ENCODE measurements at places on chromosomes 5 and 9.
A peak's percentile ranks its signal among the peaks of the same experiment; 100 is the strongest.

GRCh38 chr5:98827161-98827560 lies 53.7 kb downstream of the RGMB start:
- no peak for DNase-seq

DNA sequence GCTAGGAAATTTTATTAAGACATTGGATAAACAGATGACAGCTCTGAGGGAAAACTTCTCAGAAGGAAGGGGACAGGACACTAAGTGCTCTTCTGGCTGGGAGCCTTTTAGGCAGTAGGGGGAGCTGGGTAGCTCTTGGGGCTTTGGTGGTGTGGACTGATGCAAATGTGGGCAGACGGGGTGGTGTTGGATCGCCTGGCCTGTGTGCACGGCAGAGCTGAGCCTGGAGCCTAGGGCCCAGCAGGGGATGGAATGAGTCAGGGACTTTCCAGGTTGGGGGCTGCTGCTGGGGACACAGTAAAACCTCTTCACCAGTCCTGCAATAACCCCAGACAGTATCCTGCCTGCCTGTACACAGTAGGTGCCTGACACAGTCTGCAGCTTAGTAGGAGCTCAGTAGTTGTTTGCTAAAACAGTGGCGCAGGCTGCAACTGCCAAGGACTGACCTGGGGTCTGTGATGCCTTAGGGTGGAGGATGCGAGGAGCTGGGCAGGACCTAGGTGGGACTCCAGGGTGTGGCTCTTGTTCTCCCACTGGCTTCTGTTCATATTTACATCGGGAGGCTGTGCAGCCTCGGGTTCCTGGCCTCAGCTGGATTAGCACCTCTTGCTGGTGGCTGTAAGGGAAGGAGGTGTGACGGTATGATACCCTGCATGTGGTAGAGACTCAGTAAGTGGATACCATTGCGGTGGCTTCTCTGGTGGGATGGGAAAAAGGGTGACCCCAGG lies 83.8 kb downstream of the DAB2IP start:
- DNase-seq, result no peak

DNA sequence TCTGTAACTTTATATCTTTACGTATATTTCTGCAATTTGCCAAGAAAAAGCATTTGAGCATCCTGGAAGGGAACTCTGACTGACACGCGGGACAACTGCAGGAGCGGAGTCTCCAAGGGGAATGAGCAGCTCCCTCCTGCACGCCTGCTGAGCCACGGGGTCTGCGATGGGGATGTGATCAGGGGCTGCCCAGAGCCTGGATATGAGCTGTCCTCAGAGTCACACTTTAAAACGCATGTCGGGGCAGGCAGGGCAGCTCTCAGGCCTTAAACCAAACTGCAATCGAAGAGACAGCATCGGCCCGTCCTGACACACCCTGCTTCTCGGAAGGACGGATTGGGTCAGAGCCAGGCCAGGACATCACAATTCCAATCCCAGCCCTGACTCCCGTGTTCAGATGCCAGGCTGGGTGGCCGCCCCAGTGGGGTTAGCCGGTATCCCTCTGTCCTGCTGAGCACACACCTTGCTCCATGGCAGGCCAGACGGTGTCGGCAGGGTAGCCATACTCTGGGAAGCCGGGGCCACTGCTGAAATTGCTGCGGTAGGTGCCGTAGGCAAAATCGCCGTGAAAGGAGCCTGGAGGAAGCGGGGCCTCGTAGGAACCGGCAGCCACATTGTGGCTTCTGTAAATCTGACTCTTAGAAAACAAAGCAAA lies 17.2 kb downstream of the SEC16A start:
- DNase-seq, result no peak

DNA sequence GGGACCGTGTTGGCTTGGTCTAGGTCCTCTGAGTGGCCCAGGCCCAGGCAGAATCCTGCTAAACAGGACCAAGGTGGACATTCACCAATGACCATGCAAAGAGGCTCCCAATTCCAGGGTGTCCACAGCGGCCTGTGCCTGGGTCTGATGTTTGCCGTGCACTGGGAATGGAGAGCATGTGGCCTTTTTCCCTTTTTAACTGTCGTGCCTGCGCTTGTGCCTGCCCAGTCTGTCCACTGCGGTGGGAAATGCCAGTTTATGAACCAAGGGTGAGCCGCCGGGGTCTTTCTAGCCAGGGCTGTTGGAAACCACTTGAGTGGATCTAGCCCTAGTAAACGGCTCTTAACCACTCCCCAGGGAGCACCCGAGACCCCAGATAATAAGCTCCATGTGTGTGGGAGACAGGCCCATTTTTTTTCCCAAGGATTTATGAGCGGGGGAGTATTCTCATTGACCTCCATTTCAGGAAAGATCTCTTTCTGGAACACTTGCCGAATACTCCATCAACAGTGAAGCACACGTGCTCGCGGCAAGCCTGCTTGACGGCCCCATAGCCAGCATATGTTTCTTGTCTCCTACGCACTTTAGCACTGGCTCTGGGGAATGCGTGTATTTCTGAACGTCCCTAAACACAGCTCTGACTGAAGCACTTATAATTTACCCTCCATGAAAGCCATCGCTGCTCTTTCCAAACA lies 93.2 kb upstream of the PHYKPL start:
- no peak for DNase-seq

DNA sequence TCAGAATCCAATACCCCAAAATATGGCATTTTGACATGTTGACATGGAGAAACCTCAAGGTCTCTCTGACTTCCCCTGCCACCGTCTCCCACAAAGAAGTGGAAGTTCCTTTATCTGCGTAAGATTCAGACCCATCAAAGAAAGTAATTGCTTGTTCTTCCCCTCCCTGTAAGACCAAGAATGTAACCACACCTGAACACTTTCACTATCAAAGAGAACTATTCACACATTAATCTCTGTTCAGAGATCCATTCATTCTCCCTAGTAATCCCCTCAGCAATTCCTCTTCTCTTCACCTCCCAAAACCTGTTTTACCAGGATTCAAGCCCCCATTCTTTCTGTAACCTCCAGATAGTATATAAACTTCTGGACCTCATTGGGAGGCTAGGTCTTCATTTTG lies 4.1 kb upstream of the SLC1A1 start:
- DNase-seq, result no peak

- DNase-seq, result no peak
These were observed 55.1 kb downstream of the EHMT1 start for GRCh38 chr9:137673886-137674285.

GRCh38 chr9:120610975-120611689 lies 31.2 kb upstream of the CDK5RAP2 start:
- DNase-seq, result no peak

- no peak for DNase-seq
These were observed 169.5 kb upstream of the OR13F1 start for GRCh38 chr9:104334549-104334948.

DNA sequence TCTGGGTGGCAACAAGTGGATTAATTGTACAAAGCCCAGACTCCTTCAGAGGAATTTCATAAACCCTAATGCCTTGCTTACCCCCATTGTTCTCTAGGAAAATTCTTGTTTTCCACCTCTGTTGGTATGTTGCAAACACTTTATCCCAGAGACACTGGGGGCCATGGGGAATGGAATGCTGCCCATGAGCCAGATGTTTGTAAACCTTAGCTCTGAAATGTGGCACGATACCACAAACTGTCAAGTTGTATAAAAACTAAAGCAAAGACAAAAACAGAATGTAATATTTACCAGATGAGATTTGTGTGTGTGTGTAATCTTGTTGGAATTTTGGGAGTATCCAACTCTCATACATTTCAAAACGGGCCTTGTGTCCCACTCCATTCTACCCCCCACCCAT lies 465.0 kb downstream of the EBF1 start:
- no peak for DNase-seq

DNA sequence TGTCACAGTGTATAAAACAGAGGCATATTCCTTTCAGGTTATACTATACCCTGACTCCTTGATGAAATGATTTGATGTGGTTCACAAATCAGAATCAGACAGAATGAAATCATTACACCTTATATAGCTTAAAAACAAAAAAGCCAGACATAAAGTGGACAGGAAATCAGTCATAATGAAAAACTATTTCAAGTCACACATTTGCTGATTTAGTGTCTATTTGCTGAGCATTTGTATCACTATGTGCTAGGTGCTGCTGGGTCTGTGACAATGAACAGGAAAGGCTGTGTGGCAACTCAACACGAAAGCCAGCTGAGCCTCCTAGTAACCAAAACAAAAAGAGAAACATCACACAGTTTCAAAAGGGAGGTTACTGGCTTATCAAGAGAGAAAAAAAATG lies 194.0 kb downstream of the EFNA5 start:
- DNase-seq, result no peak

GRCh38 chr5:32174011-32174870 lies at the start of gene GOLPH3:
Gene GOLPH3 (minus strand): TSS chr5:32174319. CDS start chr5:32174034, 285 bp downstream.
- peak; percentile 95 for DNase-seq

DNA sequence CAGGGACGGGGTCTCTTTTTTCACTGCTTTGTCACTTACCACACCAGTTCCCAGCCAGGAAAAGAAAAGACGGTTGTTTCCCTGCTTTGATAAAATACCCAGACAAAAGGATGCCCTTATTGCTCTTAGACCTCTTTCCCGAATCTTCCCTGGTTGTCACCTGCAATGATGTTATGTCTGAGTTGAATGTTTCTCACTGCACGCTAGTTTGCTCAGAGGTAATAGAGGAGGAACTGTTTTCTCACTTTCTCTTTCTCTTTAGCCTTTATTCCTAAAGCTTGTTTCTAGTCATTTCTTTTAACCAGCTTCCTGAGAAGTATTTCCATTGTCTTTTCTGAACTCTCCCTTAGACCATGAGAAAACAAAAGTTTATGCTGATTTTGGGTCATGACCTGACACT lies 32.9 kb downstream of the ACER2 start:
- no peak for DNase-seq

DNA sequence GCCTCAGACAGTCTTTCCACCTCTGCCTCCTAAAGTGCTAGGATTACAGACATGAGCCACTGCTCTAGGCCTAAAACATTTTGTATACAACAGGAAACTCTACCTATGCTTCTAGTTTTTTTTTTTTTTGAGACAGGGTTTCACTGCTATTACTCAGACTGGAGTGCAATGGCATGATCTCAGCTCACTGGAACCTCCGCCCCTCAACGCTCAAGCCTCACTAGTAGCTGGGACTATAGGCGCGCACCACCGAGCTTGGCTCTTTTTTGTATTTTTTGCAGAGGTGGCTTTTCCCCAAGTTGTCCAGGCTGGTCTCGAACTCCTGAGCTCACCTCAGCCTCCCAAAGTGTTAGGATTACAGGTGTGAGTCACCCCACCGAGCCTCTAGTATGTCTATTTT lies 5.4 kb downstream of the HSPA9 start:
- DNase-seq, result no peak

GRCh38 chr5:132381614-132382013 lies 12.1 kb downstream of the SLC22A5 start:
- DNase-seq, result no peak

GRCh38 chr9:98240475-98240874 lies 15.0 kb downstream of the TBC1D2 start:
- DNase-seq, result no peak

- no peak for DNase-seq
These were observed 926.1 kb upstream of the DMAC1 start for GRCh38 chr9:8725635-8726034.

GRCh38 chr5:108260117-108260857 lies 121.6 kb downstream of the FBXL17 start:
- DNase-seq, result peak; percentile 49

DNA sequence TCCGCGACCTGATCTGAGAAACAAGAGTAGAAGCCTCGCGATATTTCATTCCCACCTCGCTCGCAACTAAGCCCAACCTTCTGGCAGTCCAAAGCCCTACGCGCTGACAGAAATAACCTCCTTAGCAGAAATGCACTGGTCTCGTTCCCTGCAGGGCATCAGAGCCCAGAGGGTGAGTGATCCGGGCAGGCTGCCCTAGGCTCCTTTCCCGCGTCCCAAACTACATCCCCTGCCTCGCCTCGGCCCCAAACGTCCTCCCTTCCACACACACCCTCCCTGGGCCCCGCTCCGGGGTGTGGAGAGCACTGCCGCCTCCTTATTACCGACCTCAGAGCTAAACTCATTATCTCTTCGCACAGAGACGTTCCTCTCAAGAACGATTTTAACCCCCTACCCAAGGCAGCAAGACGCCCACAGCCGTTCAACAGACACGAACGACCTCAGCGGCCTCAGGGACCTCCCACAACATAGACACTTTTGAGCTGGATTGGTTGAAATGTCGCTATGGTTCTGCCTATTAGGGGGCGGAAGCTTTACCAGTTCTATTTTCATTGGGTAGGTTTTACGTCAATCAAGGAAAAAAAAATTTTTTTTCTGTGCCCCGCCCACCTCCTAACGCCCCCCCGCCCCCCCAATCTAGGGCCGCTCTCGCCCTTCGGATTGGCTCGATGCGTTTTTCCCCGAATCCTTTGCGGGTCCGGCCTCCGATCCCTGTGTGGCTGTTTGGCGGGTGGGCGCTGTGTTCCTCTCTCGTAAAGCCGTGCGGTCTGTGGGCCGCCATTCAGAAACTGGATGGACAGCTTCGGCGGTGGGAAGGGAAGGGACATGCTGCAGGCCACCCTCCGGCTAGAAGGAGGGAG lies at the start of gene CETN3:
Gene CETN3, minus strand, starts transcription at position 439 of the 860 bp plus-strand sequence. Its CDS starts 95 bp downstream, at position 344.
- peak; percentile 85 for DNase-seq

GRCh38 chr9:20031836-20032235 lies 243.0 kb upstream of the SLC24A2 start:
- DNase-seq, result no peak

DNA sequence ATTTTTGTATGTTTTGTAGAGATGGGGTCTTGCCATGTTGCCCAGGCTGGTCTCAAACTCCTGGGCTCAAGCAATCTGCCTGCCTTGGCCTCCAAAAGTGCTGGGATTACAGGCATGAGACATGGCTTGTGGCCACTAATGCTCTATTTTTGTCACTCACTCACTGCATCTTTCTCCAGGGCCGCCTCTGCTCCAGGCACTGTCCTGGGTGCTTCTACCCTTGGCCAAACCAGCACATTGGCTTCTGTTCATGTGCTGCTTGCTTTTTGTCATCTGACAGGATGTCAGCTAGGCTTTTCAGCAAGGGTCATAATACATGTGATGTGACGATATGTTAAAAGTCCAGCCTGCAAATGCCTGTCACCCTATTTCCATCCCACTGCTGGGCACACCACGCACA lies 3.2 kb downstream of the ODF2 start:
- DNase-seq, result no peak

GRCh38 chr9:21902136-21902535 lies 92.1 kb downstream of the CDKN2A start:
- no peak for DNase-seq

GRCh38 chr5:173045474-173045873 lies 10.7 kb upstream of the CREBRF start:
- DNase-seq, result no peak

DNA sequence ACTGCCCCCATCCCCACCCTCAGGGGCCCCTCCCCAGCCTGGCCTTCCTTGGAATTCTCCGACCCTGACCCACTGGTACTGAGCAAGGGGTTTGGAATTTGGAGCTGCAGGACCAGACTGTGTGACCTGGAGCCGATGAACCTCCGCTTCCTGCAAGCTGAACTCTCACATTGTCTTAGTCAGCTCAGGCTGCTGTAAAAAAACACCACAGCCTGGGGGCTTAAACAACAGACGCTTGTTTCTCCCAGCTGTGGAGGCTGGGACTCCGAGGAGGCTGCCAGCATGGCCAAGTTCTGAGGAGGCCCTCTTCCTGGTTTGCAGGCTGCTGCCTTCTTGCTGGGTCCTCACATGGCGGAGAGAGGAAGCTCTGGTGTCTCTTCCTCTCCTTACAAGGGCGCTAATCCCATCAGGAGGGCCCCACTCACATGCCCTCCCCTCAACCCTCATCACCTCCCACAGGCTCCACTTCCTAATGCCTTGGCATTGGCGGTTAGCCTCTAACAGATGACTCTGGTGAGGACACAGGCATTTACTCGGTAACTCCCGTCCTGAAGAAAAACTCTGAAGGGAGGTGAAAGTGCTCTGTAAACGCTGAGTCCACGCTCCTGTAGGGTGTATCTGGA lies 42.4 kb downstream of the C5orf15 start:
- DNase-seq, result no peak

Data from stimulated activated CD4-positive, alpha-beta T cell treated with anti-CD3 and anti-CD28 coated beads, Interleukin-15, amount 100 ng/mL, for 48 hours (primary cell).